ENCODE measurements at places on chromosomes 11 and 22. TPM values are rescaled to one million over a fixed set of nuclear protein-coding genes. Genes with fewer than 3 reads are reported as not detected.

Gene USP2
- total RNA-seq, result 4.7 TPM

Gene TANGO2
- 18.3 TPM for total RNA-seq

Gene C11orf91
- total RNA-seq, result not detected

Gene LDLRAD3
- total RNA-seq, result 5.6 TPM

Gene APOL5
- not detected for total RNA-seq

Gene PATE1
- not detected for total RNA-seq
